ENCODE measurements at places on chromosomes 12 and 14. TPM values are rescaled to one million over a fixed set of nuclear protein-coding genes. Genes with fewer than 3 reads are reported as not detected.

GRCh38 chr12:3256103-3256631 is 179.0 kb downstream of the TSPAN9 start:
- H3K4me3 ChIP-seq, result no peak overlapping the region
- no peaks in the 10 kb centered on the region for H3K36me3 ChIP-seq

- no peak for DNase-seq
- peaks cover 5% of the 10 kb centered on the region for H3K36me3 ChIP-seq
- no peak overlapping the region for H3K27ac ChIP-seq
- peaks cover 10% of the 10 kb centered on the region for H3K4me1 ChIP-seq
Measured at GRCh38 chr12:122385171-122386016, 37.1 kb downstream of the CLIP1 start.

ESRRB gene
- total RNA-seq, result 0.17 TPM

TMEM229B gene
- 1.7 TPM for total RNA-seq

DNA sequence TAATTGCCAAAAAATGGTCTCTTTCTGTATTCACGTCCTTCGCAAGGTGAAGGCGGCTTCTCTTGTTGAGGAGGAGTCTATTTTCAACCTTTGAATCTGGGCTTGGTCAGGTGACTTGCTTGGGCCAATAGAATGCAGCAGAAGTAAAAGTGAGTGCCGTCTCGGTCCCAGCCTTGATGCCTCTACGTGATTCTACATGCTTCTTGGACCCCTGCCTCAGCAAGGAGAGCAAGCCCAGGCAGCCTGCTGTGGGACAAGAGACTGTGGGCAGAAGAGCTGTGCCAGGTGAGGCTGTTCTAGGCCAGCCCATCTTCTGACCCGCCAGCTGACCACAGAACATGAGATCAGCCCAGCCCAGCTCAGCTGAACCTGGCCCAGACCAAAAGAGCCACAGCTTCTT is 39.1 kb upstream of the CCDC63 start:
- H3K27ac ChIP-seq, result no peak overlapping the region
- no peak overlapping the region for H3K4me3 ChIP-seq
- no peaks in the 10 kb centered on the region for H3K27me3 ChIP-seq

TAS2R20 gene
- 2.1 TPM for total RNA-seq

SYT1 gene
- not detected for total RNA-seq

DNA sequence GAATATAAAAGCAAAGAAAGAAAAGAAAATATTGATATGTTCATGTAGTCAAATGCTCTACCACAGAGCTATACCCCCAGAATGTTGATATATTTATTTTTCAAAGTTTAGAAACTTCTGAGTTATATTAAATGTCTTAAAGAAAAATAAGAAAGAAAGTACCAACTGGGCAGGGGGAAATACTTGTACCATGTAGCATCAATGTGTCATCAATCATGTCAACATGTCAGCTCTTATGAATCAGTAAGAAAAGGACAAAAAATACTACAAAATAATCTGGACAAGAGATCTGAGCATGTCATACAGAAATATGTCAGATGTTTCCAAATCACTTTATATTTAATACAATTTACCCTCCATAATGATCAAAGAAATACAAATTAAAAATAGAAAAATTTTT is 595.1 kb upstream of the ATP2B1 start:
- no peaks in the 10 kb centered on the region for H3K36me3 ChIP-seq
- no peaks in the 10 kb centered on the region for H3K27me3 ChIP-seq
- no peak overlapping the region for H3K4me3 ChIP-seq
- peaks cover 11% of the 10 kb centered on the region for H3K4me1 ChIP-seq
- no peak overlapping the region for H3K27ac ChIP-seq

C1RL gene
- total RNA-seq, result 21.5 TPM

- DNase-seq, result peak; percentile 9
- no peaks in the 10 kb centered on the region for H3K36me3 ChIP-seq
- H3K4me1 ChIP-seq, result peaks cover 12% of the 10 kb centered on the region
- no peak overlapping the region for H3K4me3 ChIP-seq
- no peak overlapping the region for H3K27ac ChIP-seq
- peaks cover 9% of the 10 kb centered on the region for H3K27me3 ChIP-seq
Measured at GRCh38 chr12:55060470-55060869, 40.7 kb downstream of the NEUROD4 start.

ZDHHC22 gene
- not detected for total RNA-seq

- DNase-seq, result no peak
- no peaks in the 10 kb centered on the region for H3K27me3 ChIP-seq
- no peak overlapping the region for H3K27ac ChIP-seq
Measured at GRCh38 chr12:12985817-12986408, 14.2 kb downstream of the HEBP1 start.

RNASE3 gene
- total RNA-seq, result not detected

DNA sequence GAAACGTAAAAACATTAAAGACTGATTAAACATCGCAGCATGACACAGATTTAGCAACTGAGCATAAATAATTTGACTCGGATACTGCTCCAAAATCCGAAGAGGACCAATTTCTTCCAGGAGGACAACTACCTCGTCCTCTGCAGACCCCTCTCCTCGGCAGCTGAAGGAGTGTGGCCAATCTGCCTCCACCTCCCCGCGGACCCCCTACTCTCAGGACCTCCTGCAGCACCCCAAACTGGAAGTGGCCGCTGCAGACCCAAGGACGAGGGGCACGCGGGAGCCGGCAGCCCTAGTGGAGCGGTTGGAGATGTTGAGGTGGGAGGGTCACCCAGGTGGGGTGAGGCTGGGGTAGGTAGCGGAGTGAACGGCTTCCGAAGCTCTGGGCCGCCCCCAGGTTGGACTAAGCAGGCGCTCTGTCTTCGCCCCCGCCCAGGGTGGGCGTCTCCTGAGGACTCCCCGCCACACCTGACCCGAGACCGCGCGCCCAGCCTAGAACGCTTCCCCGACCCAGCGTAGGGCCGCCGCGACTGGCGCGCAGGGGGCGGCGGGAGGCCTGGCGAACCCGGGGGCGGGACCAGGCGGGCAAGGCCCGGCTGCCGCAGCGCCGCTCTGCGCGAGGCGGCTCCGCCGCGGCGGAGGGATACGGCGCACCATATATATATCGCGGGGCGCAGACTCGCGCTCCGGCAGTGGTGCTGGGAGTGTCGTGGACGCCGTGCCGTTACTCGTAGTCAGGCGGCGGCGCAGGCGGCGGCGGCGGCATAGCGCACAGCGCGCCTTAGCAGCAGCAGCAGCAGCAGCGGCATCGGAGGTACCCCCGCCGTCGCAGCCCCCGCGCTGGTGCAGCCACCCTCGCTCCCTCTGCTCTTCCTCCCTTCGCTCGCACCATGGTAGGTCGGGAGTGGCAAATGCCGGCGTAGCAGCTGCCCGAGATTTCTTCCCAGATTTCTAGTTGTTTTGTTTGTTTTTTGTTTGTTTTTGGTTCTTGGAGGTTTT is at the start of gene CALM1:
Gene CALM1 (plus strand): TSS at position 689 of the 999 bp plus-strand sequence. CDS start 202 bp downstream, at position 891.
- peaks cover 26% of the 10 kb centered on the region for H3K36me3 ChIP-seq
- peak; percentile 93 for DNase-seq
- peak within 1 kb of the TSS; percentile 90 for H3K27ac ChIP-seq

DNA sequence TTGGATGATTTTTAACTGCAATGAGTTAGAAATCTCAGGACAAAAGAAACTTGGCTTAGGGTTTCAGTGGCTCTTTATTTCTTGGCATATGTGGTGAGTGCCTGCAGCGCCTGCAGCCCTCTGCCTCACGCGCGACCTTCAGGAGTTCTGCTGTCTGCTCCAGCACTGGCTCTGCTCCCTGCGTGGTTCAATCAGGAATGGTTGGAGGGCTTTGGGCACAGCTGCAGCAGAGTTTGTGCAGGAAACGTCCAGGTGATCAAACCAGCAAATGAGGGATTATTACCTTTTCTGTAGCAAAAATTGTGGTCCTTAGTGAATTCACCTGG is 19.8 kb downstream of the PPM1H start:
- no peaks in the 10 kb centered on the region for H3K36me3 ChIP-seq
- no peaks in the 10 kb centered on the region for H3K4me1 ChIP-seq
- H3K27me3 ChIP-seq, result peaks cover 15% of the 10 kb centered on the region

MGP gene
- not detected for total RNA-seq

DNA sequence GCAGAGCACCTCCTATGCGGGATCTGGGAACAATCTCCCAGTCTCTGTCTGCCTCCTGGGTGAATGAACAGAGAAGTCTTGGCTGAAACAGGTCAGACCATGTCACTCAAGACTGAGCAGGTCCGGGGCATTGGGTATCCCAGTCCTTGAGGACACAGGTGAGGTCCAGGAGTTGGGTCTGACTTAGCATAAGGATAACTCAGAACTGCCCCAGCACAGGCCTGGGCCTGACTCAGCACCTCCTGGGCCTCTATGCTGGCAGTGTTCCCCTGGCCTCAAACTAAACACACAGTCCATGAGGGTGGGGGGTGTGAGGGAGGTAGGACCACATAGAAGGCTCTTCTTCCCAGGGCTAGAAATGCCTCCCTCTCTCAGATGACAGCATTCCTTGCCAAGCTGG is 1.5 kb upstream of the SDR9C7 start:
- DNase-seq, result no peak
- peaks cover 2% of the 10 kb centered on the region for H3K27me3 ChIP-seq
- H3K4me3 ChIP-seq, result no peak overlapping the region
- H3K4me1 ChIP-seq, result peaks cover 6% of the 10 kb centered on the region
- H3K27ac ChIP-seq, result no peak overlapping the region

GRCh38 chr14:49769171-49769570 is 1.2 kb downstream of the KLHDC2 start:
- peaks cover 6% of the 10 kb centered on the region for H3K36me3 ChIP-seq
- H3K27me3 ChIP-seq, result peaks cover 2% of the 10 kb centered on the region
- DNase-seq, result no peak

DNA sequence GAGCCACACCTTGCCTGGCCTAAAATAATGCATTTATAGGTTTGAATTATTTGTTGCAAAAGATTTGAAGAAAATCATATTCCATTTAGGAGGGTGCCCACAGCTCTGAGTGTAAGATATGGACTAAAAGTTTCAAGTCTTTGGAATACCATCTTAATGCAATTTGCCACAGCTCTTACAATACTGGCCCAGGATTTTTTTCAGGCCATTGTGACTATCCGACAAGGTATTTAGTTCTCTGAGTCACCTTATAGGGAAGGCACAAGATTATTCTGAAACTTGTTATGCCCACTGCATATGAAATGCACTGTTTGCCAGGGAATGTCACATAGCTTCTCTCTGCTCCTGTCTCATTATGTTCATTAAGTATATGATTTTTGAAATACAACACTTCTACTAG is 29.6 kb upstream of the SLC6A13 start:
- peaks cover 51% of the 10 kb centered on the region for H3K36me3 ChIP-seq
- no peak for DNase-seq
- H3K4me1 ChIP-seq, result peaks cover 8% of the 10 kb centered on the region
- H3K27me3 ChIP-seq, result no peaks in the 10 kb centered on the region

GRCh38 chr14:73744874-73745529 is 30.8 kb upstream of the PNMA1 start:
- H3K27ac ChIP-seq, result peak overlapping the region; percentile 88
- no peaks in the 10 kb centered on the region for H3K27me3 ChIP-seq
- DNase-seq, result no peak
- peaks cover 98% of the 10 kb centered on the region for H3K4me1 ChIP-seq
- H3K36me3 ChIP-seq, result no peaks in the 10 kb centered on the region
- H3K4me3 ChIP-seq, result peak overlapping the region; percentile 83

GRCh38 chr12:52139579-52140062 is 52.2 kb downstream of the KRT80 start:
- H3K27ac ChIP-seq, result no peak overlapping the region
- H3K4me3 ChIP-seq, result no peak overlapping the region
- no peaks in the 10 kb centered on the region for H3K4me1 ChIP-seq
- peaks cover 24% of the 10 kb centered on the region for H3K27me3 ChIP-seq
- no peak for DNase-seq
- H3K36me3 ChIP-seq, result no peaks in the 10 kb centered on the region

PCED1B gene
- 55.5 TPM for total RNA-seq

PZP gene
- not detected for total RNA-seq

- no peaks in the 10 kb centered on the region for H3K27me3 ChIP-seq
- H3K27ac ChIP-seq, result no peak overlapping the region
- H3K36me3 ChIP-seq, result no peaks in the 10 kb centered on the region
- DNase-seq, result no peak
Measured at GRCh38 chr12:59115526-59115925, 195.2 kb upstream of the LRIG3 start.

DNA sequence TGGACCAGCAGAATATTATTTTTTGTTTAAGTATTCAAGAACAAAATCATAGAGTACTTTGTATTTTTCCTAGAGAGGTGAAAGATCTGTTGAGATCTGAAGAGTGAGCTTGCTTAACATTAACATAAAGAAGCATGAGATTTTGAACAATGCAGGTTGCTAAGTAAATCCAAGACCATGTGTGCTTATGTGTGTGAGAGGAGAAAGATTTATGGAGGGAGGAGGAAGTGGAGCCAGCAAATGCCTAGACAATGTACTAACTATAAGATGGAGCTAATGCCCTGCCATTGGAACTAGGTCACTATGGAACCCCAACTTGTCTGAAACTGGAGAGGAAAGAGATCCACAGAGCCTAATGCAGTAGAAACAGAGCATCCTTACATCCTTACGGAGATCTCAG is 13.3 kb downstream of the FAM161B start:
- no peaks in the 10 kb centered on the region for H3K4me1 ChIP-seq
- no peaks in the 10 kb centered on the region for H3K27me3 ChIP-seq
- H3K4me3 ChIP-seq, result no peak overlapping the region
- DNase-seq, result no peak
- no peak overlapping the region for H3K27ac ChIP-seq

ARHGAP9 gene
- total RNA-seq, result 102 TPM

MED13L gene
- total RNA-seq, result 66.1 TPM

DNA sequence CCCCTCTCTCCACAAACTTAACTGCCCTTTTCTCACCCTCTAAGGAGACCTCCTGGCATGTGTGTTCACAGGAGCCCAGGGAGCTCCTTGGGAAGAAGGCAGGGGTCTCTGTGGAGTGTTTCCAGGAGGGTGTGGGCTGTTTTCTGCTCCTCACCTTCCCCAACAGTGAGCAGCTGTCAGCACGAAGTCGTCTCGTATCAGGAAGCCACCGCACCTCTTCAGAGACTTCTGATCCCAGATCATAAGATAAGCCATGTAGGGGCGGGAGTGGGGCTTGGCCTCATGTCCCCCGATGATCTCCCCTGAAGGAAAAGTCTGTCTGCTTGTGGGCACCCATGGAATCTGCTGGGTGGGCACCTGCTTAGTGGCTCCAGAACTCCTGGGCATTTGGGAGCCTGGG is 1.2 kb downstream of the GZMB start:
- H3K27me3 ChIP-seq, result no peaks in the 10 kb centered on the region
- H3K4me3 ChIP-seq, result peak overlapping the region; percentile 94
- peak overlapping the region; percentile 97 for H3K27ac ChIP-seq
- peaks cover 80% of the 10 kb centered on the region for H3K4me1 ChIP-seq
- no peak for DNase-seq

DNA sequence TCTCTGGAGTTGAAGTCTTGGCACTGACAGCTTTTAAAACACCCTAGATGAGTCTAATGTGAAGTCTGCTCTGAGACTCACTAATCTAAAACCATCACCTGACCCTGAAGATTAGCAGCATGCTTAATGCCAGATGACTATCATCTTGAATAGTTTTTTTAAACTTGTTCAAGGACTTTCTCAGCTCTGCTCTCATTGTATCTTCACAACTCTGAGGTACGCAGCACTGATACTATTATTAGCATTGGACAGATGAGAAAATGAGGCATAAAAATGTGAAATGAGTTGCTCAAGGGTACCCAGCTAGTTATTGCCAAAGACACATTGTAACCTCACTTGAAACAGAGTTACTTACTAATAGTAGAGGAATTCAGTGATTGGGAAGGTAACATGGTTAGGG is 4.8 kb downstream of the SLC38A1 start:
- no peaks in the 10 kb centered on the region for H3K27me3 ChIP-seq
- H3K27ac ChIP-seq, result peak overlapping the region; percentile 55
- H3K4me3 ChIP-seq, result peak overlapping the region; percentile 45
- no peak for DNase-seq
- peaks cover 13% of the 10 kb centered on the region for H3K36me3 ChIP-seq
- H3K4me1 ChIP-seq, result peaks cover 17% of the 10 kb centered on the region

GRCh38 chr12:93825931-93826555 is 148.9 kb downstream of the CRADD start:
- H3K4me3 ChIP-seq, result no peak overlapping the region
- no peak overlapping the region for H3K27ac ChIP-seq
- H3K4me1 ChIP-seq, result peaks cover 7% of the 10 kb centered on the region
- no peaks in the 10 kb centered on the region for H3K36me3 ChIP-seq
- no peak for DNase-seq

MLH3 gene
- 28.3 TPM for total RNA-seq

Data from activated T-helper 1 cell treated with anti-CD3 and anti-CD28 coated beads, Interleukin-12 subunit alpha, Interleukin-12 subunit beta, Interleukin-2, Interleukin-4 antibody, amounts not matched to agents 30 ng/mL and 10 ng/mL and 1 ng/mL, durations not matched to agents 14 hours and 24 hours and 36 hours (primary cell).